ENCODE measurements at places on chromosomes 5 and 9.
A peak's percentile ranks its signal among the peaks of the same experiment; 100 is the strongest.

- peak; percentile 19 for DNase-seq
Measured at GRCh38 chr9:12272471-12273120, 420.6 kb upstream of the TYRP1 start.

GRCh38 chr5:170509348-170509660, 5.5 kb downstream of the KCNIP1 start:
- no peak for DNase-seq

DNA sequence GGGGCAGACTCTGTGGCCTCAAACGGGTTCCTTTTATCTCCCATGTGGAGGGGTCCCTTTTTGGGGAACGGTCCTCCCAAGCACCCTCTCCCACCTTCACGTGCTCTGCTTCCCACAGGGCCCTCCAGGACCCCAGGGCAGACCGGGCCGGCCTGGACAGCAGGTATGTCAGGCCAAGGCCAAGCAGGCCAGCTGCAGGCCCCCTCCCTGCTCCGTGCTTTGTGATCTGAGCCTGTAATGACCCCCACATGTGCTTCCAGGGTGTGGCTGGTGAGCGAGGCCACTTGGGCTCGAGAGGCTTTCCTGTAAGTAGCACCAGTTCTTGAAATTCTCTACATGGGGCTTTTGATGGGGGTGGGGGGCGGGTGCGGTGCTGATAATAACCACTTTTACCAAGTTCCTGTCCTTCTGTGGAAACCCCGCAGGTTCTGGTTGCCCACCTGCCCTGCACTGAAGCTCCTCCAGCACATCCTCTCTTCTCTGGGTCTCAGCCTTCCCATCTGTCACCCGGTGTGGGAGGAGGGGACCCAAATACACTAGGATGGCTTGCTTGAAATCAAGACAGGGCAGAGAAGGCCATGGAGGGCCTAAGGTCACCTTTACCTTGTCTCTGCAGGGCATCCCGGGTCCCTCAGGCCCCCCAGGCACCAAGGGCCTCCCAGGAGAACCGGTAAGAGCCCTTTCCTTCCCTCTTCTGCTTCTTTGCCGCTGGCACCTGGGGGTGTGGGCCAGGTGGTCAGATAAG, 57.9 kb upstream of the ORM1 start:
- DNase-seq, result no peak

DNA sequence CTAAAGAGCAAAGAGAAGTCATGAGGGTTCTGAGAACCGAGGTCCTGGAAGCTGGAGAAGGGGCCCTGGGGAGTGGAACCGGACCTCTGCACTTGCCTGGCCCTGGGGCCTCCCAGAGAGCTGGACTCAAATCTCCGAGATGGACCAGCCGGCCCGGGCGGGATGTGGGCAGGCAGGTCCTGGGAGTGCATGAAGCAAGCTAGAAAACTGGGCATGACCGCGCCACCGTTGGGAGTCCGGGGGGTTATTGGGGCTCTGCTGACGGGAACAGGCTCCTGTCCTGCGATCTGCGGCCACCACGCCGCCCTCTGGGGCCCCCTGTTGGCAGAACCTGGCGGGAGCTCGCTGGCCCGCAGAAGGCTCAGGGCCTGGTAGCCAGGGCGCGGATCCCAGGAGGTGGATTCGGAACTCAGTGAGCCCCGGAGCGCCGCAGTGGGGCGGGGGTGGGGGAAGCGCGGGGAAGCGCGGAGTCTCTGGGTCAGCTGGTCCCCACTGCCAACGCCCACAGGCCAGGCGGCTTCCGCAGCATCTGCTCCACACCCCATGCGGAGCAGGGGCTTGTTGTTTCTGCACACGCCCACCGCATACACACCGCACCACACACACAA, 150.6 kb downstream of the ERCC6L2 start:
- DNase-seq, result peak; percentile 29

Data from right kidney (tissue), 9 donors.